NCI-H2227 treated with DMSO at 0.1 percent for 48 hours (cell line): ENCODE measurements at places on chromosomes 2 and 18.
A peak's percentile ranks its signal among the peaks of the same experiment; 100 is the strongest.

GRCh38 chr2:202721621-202722020 lies 86.9 kb downstream of the FAM117B start:
- DNase-seq = no peak

DNA sequence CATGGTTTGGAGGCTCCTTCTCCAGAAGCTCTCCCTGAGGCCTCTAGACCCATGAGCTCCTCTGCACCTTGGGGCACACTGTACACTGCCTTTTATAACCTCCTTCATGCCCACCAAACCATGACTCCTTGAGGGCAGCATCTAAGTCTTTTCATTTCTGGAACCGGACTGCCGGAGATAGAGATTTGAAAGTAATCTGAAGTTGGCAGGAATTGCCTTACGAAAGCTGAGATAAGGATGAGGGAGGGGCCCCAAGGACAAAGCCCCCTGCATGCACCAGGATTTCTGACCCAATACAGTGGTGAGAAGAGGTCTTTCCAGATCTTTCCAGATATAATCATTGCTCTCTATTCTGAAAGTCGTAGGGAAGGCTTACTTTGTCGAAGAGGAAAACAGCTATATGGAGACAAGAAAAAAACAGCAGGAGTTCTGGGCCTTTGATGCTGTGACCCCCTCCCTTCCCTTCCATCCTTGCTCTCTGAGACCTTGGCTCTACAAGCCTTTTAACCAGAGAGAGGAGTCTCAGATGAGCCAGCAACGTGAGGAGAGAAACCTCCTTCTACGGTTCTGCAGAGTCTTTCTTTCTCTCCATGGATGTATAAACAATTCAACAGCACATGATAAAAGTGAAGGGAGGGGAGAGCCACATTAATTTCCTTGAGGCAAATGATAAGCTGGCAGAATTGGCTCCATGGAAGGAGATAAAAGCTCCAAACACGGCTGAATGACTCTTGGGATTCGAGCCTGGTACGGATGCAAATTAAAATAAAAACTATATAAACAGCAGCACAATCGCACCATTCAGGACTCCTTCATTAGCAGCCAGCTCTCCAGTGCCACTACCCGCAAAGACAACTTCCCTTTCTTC lies 88.0 kb upstream of the RTN4 start:
- no peak for DNase-seq

DNA sequence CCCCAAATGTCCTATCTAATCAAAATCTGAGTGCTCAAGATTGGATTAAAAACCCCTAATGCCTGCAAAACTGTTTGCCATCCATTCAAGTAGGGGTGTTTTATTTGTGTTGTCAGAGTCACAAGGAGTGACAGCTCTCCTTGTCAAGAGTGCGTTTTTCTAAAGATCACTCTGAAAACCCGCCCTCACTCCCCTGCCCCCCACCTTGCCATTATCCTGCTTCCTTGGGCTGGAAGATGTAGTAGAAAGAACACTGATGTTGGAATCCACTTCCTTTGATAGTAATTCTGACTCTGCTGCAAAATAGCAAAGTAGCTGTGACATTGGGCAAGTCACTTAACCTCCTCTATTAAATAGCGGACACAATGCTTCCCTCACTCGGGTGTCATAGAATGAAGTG lies 155.6 kb downstream of the TSN start:
- peak; percentile 3 for DNase-seq

DNA sequence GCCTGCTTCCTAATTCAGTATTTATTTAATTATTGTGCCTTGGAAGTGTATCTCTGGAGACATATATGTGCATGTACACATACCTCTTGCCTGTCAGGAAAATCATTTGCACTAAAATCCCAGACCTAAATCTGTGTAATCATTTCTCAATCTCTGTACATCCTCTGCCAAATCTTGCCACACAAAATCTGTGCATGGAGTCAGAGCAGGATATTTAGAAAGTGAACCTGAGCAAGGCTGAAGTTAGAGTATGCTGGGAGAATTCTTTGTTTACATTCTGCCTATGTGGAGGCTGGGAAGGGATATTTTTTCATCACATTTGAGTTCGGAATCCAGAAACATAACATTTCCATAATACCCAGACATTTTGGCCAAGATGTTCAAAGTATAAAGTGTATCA lies 9.3 kb downstream of the XRCC5 start:
- DNase-seq = no peak

GRCh38 chr2:12381543-12382325 lies 335.0 kb upstream of the TRIB2 start:
- DNase-seq = no peak

DNA sequence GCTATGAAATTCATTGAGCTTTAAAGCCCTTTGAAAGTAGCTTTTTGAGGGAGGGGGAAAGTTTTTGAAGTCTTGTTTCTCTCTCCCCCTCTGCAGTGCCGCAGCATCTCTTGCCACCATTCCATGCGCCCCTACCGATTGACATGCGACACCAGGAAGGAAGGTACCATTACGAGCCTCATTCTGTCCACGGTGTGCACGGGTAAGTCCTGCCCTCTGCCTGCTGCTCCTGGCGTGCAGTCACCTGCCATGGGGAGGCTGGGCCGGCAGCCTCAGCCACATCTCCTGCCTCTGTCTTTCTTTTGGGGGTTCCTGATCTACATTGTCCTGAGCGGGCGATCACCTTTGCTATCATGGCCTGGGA lies 191.6 kb downstream of the GLI2 start:
- DNase-seq = no peak
